Activated naive CD8-positive, alpha-beta T cell treated with anti-CD3 and anti-CD28 coated beads for 36 hours (primary cell): ENCODE measurements at places on chromosomes 7 and 10. TPM values are rescaled to one million over a fixed set of nuclear protein-coding genes. Genes with fewer than 3 reads are reported as not detected.

The RRP12 gene
- 88.4 TPM for total RNA-seq

The METTL2B gene
- 59.8 TPM for total RNA-seq

The STX1A gene
- total RNA-seq: 4.9 TPM

The ENTPD7 gene
- 4.4 TPM for total RNA-seq

The GLI3 gene
- total RNA-seq: not detected

The ZNF800 gene
- total RNA-seq: 32.1 TPM

The FBXL15 gene
- total RNA-seq: 13.0 TPM

The NXPH1 gene
- total RNA-seq: not detected

The SORCS1 gene
- total RNA-seq: not detected

The PRKG1 gene
- not detected for total RNA-seq

The ATOH7 gene
- total RNA-seq: not detected

The C10orf143 gene
- 3.3 TPM for total RNA-seq

The SUN1 gene
- total RNA-seq: 53.4 TPM

The CYP26C1 gene
- not detected for total RNA-seq

The PDZD7 gene
- 0.66 TPM for total RNA-seq

The POP7 gene
- 85.6 TPM for total RNA-seq

The CYCS gene
- 409 TPM for total RNA-seq

The TRPV5 gene
- total RNA-seq: not detected

The INPP5F gene
- total RNA-seq: 20.2 TPM

The ASAH2 gene
- 6.6 TPM for total RNA-seq

The SUGCT gene
- 2.3 TPM for total RNA-seq

The SFTPA1 gene
- total RNA-seq: not detected

The NEUROG3 gene
- 0.20 TPM for total RNA-seq

The SCIN gene
- total RNA-seq: 0.20 TPM

The TAS2R41 gene
- total RNA-seq: not detected

The CD36 gene
- total RNA-seq: not detected
